ENCODE measurements at places on chromosomes 4 and X. TPM values are rescaled to one million over a fixed set of nuclear protein-coding genes. Genes with fewer than 3 reads are reported as not detected.

- peak; percentile 83 for DNase-seq
Measured at GRCh38 chr4:98908182-98908581, 20.8 kb downstream of the EIF4E start.

DNA sequence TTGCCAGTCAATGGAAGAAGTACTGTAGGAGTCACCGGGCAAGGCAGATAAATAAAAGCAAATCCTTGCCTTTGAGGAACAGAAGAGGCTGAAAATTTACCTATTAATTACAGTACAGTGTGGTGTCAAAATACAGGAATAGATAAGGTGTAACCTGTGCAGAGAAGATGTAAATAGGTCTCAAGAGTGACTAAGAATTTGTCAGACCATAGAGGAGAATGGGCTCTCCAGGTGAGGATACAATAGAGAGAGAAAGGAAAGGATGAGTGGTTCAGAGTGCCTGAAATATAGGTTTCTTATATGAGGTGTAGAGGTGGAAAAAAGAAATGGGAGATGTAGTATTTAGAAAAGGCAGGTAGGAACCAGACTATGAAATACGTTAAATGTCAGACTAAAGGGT, 801 bp upstream of the ZC4H2 start:
- peak; percentile 71 for DNase-seq

DNA sequence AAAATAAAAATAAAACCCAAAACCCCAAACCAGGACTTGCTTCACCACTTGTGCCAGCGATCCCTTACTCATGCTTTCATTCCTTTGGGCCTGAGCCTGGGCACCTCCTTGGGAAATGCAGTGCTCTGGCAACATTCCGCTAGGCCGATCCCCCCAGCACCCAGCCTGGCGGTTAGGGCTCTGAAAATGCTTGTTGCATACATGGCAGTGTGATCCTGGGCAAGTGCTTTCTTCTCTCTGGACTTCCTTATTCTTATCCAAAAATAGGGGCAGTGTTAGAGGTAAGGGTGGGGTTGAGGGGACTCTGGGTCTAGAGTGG, 4.6 kb downstream of the ZNF185 start:
- no peak for DNase-seq

DNA sequence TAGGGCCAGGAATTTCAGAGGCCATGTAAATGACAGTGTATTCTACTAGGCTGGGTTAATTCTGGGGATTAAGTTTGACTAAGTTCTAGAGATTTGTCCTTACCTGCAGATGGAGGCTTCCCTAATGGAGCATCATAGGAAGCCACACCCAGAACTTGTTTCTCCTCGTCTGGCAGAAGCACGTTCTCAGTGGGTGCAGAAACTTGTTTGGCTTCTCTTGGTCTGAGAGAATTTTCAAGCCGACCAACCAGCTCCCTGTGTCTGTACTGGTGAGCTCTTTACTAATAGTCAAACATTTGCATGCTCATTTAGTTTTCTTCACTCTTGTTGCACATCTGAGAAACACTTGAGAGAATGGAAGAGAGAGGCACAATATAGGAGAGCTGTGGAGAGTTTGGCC, 907 bp upstream of the ATP10D start:
- peak; percentile 95 for DNase-seq

DNA sequence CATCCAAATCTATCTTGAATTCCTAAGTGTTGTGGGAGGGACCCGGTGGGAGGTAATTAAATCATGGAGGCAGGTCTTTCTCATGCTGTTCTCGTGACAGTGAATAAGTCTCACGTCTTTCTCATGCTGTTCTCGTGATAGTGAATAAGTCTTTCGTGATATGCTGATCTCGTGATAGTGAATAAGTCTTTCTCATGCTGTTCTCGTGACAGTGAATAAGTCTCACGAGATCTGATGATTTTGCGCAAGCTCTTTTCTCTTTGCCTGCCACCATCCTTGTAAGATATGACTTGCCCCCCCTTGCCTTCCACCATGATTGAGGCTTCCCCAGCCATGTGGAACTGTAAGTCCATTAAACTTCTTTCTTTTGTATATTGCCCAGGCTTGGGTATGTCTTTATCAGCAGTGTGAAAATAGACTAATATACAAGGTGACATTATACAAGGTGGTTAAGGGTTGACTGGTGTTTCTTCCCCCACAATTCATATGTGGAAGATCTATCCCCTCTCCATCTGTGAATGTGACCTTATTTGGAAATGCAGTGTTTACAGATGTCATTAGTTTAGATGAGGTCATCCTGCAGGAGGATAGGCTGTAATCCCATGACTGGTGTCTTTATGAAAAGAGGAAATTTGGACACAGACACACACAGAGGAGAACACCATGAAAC, 27.6 kb downstream of the ARSD start:
- DNase-seq, result no peak

DNA sequence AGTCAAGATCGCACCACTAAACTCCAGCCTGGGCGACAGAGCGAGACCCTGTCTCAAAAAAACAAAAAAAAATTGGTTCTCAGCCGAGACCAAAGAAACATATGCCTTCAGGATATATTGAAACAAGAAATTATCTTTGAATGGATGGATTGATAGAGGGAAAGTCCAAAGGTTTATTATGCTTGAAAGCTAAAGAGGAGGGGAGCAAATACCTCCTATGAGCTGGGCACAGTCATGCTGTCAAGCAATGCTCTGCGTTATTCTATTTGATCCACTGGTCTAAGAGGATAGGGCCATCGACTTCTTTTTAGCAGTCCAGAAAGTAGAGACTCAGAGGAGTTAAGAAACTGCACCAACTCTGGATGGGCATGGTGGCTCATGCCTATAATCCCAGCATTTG, 85.9 kb upstream of the SLC34A2 start:
- DNase-seq, result no peak

- DNase-seq, result no peak
Measured at GRCh38 chr4:182225257-182225852, 17.8 kb upstream of the TENM3 start.

GRCh38 chr4:87188048-87188447, 32.4 kb downstream of the KLHL8 start:
- peak; percentile 32 for DNase-seq

- no peak for DNase-seq
Measured at GRCh38 chr4:171644430-171645057, 168.7 kb upstream of the GALNTL6 start.

- no peak for DNase-seq
Measured at GRCh38 chr4:130074096-130074495, 978.1 kb downstream of the C4orf33 start.

DNA sequence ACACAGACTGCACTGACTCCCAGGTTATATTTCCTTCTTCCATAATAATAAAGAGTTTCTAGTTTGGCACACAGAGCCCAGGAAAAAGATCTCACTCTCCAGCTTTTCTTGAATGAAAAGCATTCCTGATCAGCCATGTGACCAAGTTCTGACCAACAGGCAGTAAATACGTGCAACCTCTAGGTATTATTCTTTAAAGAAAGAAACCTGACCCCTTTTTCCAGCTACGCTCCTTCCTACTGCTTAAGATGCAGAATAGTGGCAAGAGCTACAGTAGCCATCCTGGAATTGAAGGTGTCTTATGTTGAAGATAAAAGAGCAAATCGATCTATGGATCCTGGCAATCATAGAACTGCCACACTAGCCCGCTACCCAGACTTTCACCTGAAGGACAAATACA, 76.7 kb downstream of the LRBA start:
- DNase-seq, result peak; percentile 20

GRCh38 chr4:14620567-14621141, 381.6 kb upstream of the CPEB2 start:
- DNase-seq, result no peak

GRCh38 chr4:39569209-39569608, 42.0 kb upstream of the UGDH start:
- peak; percentile 12 for DNase-seq

DNA sequence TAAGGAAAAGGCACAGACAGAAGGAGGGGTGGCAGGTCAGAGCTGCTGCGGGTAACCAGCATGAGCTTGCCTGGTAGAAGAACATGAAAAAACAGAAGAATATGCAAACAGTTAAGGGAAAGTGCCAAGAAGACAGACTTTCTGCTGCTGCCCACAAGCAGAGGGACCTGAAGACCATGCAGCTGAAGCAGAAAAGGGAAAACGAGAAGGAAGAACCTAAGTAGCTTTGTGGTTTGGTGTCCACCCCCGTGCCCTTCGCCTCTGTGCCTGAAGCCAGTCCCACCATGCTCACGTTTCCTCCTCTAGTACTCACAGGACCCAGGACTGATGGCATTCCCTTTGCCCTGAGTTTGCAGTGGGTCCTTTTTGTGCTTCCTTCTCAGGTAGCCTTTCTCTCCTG, 62.8 kb downstream of the UBA6 start:
- DNase-seq, result no peak

SOWAHD gene
- under 0.01 TPM for total RNA-seq

SH3RF1 gene
- 9.0 TPM for total RNA-seq

HPGD gene
- 4.2 TPM for total RNA-seq

C4orf50 gene
- not detected for total RNA-seq

PABPC1L2A gene
- not detected for total RNA-seq

DCAF8L2 gene
- not detected for total RNA-seq

VEGFD gene
- 0.26 TPM for total RNA-seq

FGF13 gene
- 1.2 TPM for total RNA-seq

All from bronchial epithelial cell (primary cell).